ENCODE measurements at places on chromosomes 2 and 18. TPM values are rescaled to one million over a fixed set of nuclear protein-coding genes. Genes with fewer than 3 reads are reported as not detected.

Gene IER3IP1
- 9.7 TPM for total RNA-seq

Gene PSMA8
- total RNA-seq: 0.14 TPM

Gene UBXN2A
- 21.2 TPM for total RNA-seq

Gene EVX2
- total RNA-seq: not detected

Gene RTKN
- 16.4 TPM for total RNA-seq

Gene MBD5
- 36.6 TPM for total RNA-seq

Gene NGEF
- 0.51 TPM for total RNA-seq

Gene RFX8
- not detected for total RNA-seq

Gene ZAP70
- 1.6 TPM for total RNA-seq

GRCh38 chr2:170817093-170818035, 677 bp downstream of the GAD1 start:
- no peak for DNase-seq

GRCh38 chr2:101718993-101719571, 21.6 kb downstream of the MAP4K4 start:
- DNase-seq: no peak

GRCh38 chr2:10149635-10150034, 27.1 kb downstream of the RRM2 start:
- no peak for DNase-seq

DNA sequence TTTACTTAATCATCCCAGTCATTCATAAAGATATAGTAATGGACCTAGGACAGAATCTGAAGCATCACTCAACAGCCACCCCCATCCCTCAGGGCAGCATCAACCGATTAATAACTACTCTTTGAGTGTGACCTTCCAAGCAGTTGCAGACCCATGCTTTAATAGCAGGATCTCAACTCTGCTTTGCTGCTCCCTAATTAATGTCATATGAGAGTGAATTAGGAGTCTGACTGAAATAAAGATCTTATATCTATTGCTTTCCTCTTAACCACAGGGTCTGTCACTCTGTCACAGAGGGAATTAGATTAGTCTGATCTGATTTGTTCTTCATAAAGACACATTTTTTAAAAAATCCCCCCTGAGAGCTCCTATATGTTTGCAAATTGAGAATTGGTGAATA, 46.1 kb upstream of the LRP1B start:
- no peak for DNase-seq

GRCh38 chr2:76641506-76641905, 880.7 kb downstream of the LRRTM4 start:
- no peak for DNase-seq

GRCh38 chr2:59594671-59595222, 958.7 kb downstream of the BCL11A start:
- DNase-seq: no peak

DNA sequence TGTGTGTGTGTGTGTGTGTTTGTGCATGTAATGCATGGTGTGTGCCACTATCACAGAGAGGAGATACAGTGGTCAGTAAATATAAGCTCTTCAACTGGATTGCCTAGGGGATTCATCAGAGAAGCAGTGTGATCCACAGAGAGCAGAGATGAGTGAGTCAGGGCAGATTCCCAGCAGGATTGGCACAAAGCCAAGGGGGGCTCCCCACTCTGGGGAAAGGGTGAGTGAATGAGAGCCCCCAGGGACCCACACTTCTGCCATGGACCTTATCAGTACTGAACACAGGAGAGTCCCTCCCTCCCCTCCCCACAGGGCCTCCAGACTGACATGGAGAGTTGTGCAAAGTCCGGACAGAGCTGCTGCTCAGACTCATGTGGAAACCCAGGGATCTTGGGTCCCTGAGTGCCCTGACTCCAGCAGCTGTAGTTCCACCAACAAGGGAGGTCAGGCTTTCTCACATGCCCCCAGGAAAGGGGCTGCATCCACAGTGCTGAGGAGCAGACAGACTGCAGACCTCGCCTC, 748.8 kb downstream of the NR4A2 start:
- DNase-seq: no peak

DNA sequence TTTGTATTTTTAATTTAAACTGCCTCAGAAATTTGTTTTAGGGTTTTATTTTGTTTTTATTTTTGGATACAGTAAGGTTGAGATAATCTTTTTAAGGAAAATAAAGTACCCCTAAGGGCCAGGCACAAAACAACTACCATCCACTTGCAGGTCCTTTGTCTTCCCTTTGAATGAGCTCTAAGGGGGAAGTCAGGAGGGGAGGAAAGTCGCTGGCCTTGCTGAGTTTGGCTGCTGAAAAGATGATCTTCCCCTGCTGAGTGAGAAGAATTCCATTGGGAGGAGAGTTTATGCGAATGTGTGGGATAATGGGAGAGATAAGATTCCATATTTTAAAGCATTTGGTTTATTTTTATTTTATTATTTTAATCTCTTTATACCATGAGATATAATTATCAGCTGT, 100.7 kb downstream of the ARHGAP15 start:
- DNase-seq: no peak

DNA sequence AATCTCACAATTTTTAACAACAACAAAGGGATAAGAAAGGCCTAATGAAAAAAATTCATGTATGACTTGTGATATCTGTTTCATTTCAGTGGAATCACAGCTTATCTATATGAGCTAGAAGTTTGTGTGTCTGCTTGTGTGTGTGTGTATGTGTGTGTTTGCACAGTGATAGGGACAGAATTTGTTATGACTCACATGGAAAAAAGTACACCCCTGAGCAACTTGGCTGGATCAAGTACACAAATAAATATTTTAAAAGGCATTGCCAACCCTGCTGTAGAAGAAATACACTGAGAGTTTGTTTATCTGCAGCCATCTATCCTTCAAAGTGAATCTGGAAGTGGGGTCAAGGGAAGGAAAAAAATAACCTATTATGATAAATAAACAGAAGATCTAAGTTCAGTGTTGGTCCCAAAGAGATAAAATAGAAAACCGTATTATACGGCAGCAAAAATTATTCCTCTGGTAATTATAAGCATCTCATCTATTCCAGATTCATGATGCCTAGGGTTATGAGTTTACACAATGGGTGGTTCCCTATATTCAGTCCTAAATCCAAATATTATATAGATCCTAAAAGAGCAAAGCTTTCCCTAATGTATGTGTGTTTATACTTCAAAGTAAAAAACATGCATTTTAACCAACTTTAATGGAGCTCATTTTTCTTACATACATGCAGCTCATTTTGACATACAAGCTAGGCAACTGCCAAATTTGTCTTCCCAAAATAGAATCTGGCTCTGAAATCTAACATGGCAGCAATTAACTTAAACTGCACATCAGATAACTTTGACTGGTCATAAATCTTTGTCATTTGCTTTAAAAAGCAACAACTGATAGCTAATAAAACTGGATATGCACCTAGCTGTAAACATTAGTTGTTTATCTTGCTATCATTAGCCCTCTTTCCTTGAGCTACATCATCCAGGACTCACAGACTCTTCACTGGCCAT, 420.6 kb downstream of the IRS1 start:
- no peak for DNase-seq

GRCh38 chr18:35121531-35121930, 80.3 kb downstream of the MAPRE2 start:
- DNase-seq: no peak

GRCh38 chr18:45151645-45152044, 463.6 kb upstream of the SLC14A2 start:
- DNase-seq: no peak

GRCh38 chr18:47174545-47175116, 1.5 kb downstream of the IER3IP1 start:
- no peak for DNase-seq

DNA sequence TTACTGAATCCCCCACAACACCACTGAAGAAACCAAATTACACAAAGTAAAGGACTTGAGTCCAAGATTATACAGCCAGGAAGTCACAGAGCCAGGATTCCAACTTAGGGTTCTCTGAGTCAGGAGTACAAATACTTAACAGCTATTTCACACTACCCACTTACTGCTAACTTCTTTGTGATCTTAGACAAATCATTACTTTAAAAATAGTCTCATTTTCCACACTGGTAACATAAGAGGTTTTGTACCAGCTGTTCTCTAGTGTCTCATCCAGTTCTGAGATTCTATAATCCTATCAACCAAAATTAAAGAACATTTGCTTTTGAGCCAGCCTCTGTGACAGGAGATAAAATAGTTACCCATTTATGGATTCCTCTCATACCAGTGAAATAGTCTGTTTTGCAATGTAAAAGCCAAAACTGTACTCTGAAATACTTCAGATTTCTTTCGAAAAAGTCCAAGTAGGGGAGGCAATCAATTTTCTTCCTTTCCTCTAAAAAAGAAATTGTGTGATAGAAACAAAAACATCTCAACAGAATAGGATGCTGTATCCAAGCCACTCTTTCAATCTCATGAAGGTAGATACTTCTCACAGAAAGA, 157.6 kb downstream of the LRATD1 start:
- no peak for DNase-seq

- no peak for DNase-seq
These were observed 126.1 kb downstream of the MTX2 start for GRCh38 chr2:176395273-176395854.

- no peak for DNase-seq
These were observed 69.9 kb upstream of the MAPRE2 start for GRCh38 chr18:34971313-34971712.

Data from Right ventricle myocardium inferior (tissue), 1 donor.